Substantia nigra (tissue), 51 donors: ENCODE measurements at places on chromosomes 3 and 15.

DNA sequence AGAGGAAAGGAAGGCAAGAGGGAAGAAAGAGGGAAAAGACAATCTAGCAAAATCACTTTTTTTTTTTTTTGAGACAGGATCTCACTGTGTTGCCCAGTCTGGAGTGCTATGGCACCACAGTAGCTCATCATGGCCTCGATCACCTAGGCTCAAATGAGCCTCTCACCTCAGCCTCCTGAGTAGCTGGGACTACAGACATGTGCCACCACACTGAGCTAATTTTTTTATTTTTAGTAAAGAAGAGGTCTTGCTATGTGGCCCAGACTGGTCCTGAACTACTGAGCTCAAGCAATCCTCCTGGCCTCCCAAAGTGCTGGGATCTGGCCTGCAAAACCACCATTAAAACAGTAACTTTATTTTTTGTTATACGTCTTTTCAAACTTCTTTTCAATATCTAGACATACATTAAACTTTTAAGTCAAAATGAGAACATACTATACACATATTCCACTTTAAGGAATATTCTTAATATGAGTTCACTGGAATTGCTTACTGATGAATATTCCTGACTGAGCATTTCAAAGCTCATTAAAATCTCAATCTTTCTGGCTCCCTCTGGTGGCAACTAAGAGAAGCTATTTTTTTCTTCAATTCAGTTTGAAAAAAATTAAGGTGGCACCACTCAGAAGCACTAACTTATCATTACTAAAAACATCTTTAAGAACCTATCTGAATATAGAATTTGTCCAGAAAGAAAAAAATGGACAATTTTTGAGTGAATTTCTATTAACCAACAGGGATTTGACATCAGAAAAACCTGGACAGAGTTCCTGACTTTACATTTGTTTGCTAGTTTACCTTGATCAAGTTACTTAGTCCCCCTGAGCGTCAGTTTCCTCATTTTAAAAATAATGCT lies 40.9 kb downstream of the UACA start:
- DNase-seq, result no peak

GRCh38 chr15:64634027-64634426 lies 141.4 kb downstream of the RBPMS2 start:
- no peak for DNase-seq

DNA sequence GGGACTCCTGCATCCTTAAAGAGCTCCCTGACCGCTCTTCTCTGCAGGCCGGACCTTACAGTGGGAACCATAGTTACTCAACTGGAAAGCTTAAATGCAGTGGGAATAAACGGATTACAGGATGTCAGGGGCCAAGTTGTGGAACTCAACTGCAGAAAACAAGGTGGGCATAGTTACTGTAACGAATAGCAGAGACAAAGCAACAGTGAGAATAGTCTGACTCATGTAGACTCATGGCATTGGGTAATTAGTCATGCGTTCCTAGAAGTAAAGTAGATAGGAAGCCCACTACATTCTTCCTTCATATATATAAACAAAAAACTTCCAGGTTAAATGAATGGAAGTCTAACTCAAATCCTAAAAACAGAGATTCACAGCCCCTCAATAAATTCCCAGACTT lies 95.5 kb upstream of the CHRNA7 start:
- DNase-seq, result no peak

DNA sequence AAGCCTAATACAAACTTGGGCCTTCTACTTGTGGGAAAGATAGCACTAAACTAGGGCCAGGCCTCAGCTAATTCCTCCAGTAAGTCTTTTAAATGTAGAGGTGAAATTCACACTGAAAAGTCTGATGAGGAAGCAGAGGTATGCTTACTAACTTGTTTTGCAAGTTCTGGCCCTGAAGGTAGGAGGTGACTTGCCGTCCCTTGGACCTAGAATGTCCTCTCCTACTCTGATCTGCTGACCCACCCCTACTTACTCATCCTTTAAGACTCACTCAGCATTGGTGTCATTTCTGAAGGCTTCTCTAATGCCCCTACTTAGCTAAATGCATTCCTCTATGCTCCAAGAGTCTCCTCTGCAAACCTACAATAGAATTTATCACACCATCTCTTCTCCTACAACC lies 19.4 kb downstream of the RIOX2 start:
- DNase-seq, result no peak

DNA sequence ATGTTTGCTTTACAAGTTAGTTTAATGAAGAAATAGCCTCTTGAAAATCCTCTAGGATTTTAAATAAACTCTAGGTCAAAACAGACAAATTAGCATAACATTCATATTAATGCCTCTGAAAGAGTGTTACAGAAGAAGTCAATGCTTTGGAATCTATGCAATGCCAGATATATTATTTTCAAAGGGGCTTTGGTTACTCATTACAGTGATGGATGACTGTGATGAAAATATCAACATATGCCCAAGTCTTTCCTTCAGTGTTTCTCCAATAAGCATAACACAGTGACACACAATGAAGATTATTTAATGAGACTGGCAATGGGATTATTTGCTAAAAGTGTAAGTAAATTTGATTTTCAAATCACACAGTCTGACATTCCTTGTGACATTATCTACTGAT lies 1247.2 kb downstream of the ROBO2 start:
- DNase-seq, result no peak

DNA sequence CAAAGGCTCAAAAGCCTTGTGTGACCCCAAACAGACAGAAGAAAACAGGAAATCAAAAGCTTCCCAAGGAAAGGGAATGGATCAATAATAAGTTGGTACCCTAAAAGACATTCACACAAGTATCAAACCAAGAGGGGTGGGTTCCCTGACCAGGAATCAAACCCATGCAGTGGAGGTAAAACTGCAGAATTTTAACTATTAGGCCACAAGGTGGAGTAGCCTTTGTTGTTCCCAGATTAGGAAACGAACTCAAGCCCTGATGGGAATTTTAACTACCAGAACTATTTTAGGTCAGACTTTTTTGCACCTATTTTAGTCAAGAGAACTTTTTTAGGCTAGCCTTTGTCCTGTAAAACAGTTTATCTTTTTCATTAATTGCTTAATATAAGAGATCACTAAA lies 31.4 kb downstream of the SETMAR start:
- no peak for DNase-seq

DNA sequence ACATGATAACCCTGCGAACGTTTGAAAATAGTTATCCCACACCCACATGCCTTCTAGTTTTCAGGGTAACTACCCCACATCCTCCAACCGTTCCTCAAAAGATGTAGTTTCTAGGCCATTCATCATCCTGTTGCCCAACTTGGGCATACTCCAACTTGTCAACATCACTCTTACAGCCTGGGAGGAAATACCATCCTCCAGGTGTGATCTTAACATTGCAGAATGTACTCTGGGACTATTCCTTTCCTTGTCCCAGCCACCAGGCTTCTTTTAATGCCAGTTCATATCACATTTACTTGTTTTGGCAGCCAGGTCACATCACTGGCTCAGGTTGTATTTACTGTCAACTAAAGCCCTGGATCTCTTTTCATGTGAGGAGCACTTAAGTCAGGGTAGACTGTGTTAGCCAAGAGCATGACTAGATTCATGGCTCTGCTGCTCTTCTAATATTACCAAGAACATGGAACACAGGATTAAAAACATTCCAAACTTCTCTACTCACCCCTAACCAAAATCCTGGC lies 4.0 kb upstream of the DENND6A start:
- DNase-seq, result no peak

- DNase-seq, result no peak
Observed at GRCh38 chr3:48696156-48696555, 10.4 kb upstream of the NCKIPSD start.

DNA sequence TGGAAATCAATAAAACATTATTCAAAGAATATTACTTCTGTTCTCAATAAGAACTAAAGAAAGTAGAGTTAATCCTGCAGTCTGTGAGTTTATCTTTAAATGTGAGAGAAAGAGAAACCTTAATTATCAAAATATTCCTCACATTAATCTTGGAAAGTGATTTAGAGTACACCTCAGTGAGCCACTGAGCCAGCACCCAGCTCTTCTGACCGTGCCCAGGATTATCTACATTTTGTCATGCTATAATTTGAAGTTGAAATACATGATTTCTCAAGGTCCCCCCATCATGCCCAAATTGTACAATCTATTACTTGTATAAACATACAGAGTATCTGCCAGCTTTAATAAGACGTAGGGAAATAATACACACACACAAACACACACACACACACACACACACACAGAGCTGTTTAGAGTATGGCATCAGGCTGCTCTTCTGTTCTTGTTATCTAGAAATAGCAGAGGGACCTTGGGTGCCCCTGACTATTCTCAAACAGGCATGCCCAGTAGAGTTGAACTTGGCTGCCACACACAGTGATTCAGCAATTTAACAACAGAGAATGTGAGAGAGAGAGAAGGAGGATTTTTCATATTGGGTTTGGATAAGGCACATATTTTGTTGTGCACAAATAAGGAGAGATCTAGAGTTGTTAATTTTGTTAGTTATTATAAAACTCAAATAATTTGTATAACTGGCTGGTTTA lies 74.4 kb downstream of the P2RY1 start:
- DNase-seq, result no peak

DNA sequence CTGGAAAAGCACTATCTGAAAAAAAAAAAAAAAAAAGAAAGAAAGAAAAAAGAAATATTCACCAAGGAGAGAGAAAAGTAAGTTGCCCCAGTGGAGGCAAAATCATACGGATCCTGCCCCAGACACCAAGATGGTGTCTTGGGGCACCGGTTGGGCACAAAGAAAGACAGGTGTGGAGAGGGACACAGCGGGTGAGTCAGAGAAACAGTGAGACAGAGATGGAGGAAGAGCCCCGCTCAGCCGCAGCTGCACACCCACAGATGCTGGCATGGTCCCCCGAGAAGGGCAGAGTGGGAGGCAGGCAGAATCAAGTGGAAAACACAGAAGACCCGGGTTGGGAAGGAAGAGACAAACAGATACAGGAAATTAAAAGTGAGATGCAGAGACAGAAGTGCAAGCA lies 129.7 kb upstream of the SMAD3 start:
- DNase-seq, result no peak

- no peak for DNase-seq
Observed at GRCh38 chr3:15063656-15064286, 1.3 kb downstream of the MRPS25 start.

DNA sequence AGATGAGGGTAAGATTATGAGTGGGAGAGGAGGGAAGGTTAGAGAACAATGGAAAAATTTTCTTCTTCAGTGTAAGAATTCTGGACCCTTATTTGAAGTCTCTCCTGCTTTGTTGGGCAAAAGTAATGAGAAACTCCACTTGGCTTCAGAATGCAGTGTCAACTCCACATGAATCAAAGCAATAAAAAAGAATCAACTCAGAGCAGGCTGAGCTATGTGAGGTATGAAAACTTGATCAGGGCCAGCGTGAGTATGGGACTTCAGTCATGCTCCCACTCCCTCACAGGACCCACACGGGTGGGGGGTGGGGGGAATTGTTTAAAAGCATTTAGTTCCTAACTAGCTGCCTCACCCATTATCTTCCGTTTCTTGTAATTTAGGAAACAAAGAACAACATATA lies 502.2 kb downstream of the PDCD6IP start:
- no peak for DNase-seq

- DNase-seq, result no peak
Observed at GRCh38 chr3:8532251-8532871, 30.7 kb downstream of the LMCD1 start.

GRCh38 chr3:121974601-121975111 lies 47.4 kb downstream of the ILDR1 start:
- no peak for DNase-seq

DNA sequence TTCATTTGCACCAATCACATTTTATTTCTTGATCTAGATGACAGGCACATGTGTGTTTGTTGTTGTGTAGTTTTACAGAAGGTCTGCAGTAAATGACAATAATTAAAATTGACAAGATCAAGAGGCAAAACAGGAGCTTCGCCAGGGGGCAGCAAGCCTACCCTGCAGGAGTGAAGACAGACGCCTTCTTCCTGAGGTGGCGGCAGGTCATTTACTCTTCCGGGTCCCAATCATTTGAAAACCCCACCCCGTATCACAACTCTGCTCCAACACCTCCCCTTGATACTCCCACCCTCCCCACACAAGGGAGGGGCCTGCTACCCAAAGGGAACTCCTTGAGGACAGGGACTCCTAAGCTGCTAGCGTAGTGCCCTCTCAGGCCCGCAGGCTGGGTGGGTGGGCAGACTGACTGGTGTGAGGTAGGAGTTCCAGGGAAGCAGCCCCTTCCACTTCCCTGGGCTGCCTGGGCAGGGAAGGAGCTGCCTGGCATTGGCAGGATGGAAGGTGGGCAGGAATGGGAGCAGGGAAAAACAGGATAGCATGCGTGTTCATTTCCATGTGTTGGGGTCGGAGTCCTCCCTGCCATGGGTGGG lies 13.1 kb downstream of the CHDH start:
- no peak for DNase-seq

DNA sequence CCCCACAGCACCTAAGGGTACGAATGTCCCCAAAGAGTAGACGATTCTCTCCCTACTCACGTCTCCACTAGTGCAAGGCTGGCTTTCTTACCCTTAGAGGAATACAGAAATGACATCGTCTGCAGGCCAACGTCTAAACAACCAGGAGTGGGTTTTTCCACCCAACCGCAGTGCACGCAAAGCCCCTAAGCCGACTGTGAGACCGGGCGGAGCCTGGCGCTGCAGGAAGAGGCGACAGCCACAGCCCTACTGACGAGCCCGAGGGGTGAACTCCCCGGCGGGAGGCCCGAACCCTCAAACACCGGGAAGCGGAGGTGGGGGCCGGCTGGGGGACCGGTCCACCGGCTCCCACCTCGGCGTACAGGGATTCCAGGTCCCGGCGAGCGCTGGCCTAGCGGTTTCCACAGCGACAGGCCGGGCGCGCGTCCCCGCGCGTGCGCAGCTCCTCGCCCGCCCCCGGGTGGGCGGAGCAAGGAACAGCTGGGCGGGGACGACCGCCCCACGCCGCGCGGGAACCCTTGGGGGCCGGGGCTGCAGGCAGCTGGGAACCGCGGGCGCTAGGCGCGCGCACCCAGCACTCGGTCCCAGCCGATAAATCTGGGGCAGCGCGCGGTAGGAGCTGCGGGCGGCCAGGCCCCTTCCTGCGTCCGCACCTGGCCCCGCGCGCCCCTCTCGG lies at the start of the genes CEP19 and PIGX:
CEP19 (minus strand) TSS at position 413 of the 676 bp plus-strand sequence. CDS start 3,593 bp downstream, outside the sequence.
PIGX (plus strand) TSS at position 540 of the 676 bp plus-strand sequence.
- DNase-seq, result peak; percentile 82

- no peak for DNase-seq
Observed at GRCh38 chr3:150242220-150242936, 165.7 kb upstream of the TSC22D2 start.
